ENCODE measurements at places on chromosomes 2 and 18.

- peak; percentile 74 for DNase-seq
Observed at GRCh38 chr2:239934571-239935171, 90.5 kb downstream of the NDUFA10 start.

DNA sequence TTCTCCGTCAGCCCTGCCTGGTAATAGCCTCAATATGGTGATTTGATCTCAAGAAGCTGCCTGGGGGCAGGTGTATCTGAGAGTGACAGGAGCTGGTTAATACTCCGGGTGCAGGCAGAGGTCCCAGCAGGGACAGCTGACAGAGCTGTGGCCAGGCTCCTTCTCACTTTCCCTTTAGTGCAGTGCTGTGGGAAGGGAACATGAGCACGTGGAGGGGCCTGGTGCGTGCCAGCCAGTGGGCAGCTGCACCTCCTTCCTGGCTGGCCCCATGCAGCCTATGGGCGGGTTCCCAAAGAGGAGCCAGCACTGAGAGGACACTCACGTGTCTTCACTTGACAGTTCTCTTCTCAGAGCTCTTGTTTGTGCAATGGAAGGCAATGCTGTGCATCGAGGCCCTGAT, 9.1 kb downstream of the CNNM4 start:
- DNase-seq, result no peak

- DNase-seq, result no peak
Observed at GRCh38 chr2:169363560-169364150, 1.3 kb upstream of the LRP2 start.

- no peak for DNase-seq
Observed at GRCh38 chr2:235716875-235717496, 223.1 kb downstream of the AGAP1 start.
